ENCODE measurements at places on chromosomes 12 and 14.
A peak's percentile ranks its signal among the peaks of the same experiment; 100 is the strongest.

DNA sequence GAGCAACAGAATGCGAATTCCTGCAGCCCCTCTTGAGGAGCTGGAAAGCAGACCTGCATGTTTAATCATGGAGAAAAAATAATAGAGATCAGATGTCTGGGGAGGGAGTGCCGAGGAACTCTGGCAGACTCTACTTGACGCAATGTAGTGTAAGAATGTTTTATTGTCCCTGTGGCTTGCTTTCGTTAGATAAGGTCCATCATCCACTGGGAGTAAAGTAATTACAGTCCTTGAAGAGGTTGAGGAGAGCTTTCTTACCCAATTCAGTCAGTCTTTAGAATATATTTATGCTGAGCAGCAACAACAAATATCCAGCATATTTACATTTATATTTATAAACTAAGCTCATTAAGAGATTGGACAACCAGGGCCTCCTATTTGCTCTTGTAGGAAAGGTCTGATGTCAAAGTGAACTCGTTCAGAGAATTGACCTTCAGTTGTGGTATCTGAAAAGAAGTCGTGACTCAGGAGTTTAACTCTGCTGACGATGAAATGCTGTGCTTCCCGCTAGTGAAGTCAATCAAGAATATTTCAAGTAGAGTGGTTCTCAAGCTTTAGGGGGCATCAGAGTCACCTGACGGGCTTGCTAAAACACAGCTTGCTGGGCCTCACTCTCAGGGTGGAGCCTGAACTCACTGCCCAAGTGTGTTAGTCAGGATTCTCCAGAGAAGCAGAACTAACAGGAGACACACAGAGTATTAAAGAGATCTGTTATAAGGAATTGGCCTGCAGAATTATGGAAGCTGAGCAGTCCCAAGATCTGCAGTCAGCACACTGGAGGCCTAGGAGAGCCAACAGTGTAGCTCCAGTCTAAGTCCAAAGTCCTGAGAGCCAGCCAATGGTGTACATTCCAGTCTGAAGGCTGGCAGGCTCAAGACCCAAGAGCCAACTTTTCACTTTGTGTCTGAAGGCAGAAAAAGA is 139.3 kb upstream of the LMNTD1 start:
- no peak for DNase-seq

- DNase-seq = no peak
These were observed 9.9 kb upstream of the DYNC1H1 start for GRCh38 chr14:101954501-101954900.

- DNase-seq = no peak
These were observed 356.0 kb downstream of the ADGRD1 start for GRCh38 chr12:131309700-131310099.

- peak; percentile 48 for DNase-seq
These were observed at the start of gene BATF for GRCh38 chr14:75522224-75522982. Gene BATF (plus strand): TSS chr14:75522469. CDS start chr14:75522683, 214 bp downstream.

DNA sequence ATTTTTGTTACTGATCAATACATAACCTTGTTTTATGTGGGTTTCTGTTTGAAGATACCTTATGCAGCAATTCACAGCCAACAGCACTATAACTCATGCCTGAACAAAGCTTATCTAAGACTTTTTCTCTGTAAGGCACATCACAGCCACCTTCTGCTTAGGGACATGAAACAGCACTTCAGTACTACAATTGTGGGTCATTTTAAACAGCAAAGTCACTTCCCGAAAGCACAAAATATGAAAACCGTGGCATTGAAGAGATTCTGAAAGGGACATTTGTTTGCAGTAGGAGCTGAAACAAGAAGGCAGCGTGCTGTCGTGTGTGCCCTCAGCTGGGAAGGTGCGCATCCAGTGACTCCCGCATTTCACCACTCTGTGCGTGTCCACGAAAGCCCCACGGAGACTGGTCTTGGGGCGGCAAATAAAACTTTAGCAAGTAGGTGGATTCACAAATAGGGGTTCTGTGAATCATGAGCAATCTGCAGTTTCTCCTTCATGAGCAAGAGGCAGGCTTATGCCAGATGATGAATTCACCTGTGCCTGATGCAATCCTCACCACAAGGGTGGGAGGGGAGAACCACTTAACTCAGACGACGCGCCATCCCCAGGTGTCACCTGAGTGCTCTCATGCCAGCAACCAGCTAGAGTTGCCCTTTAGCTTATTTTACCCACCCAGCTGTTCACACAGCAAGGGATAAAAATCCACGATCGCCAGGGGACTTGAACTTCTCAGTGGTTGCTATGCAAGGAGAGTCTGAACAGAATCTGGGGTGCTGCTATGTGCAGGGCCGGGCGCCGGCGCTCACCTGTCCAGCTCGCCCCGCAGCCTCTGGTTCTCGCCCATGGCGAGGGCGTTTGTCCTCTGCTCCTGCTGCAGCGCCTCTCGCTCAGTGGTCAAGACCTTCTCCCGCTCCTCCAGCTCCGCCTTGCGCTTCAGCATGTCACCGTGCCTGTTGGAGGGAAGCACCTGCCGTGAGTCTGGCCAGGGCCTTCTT is 54.9 kb upstream of the GPR68 start:
- no peak for DNase-seq

GRCh38 chr12:49536526-49537071 is 2.2 kb upstream of the KCNH3 start:
- DNase-seq = no peak

GRCh38 chr14:29035134-29035533 is 268.5 kb downstream of the FOXG1 start:
- no peak for DNase-seq

DNA sequence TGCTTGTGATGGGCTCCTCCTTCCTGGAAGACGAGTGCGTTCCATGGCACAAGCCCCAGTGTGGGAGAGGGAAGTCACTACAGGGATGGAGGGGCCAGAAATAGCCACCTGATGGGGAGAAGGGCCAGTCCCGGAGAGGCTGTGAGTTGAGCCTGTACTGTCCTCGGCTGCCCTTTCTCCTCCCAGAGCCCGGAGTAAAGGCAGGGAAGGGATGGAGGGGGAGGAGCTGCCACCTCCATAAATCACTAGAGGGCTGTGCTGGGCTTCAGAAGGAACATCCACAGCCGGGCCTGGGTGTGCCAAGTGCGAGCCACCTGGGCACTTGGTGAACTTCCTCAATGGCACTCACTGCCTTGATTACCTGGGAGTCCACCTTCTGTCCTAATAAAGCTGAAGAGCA is 110.1 kb downstream of the RBM19 start:
- DNase-seq = no peak

DNA sequence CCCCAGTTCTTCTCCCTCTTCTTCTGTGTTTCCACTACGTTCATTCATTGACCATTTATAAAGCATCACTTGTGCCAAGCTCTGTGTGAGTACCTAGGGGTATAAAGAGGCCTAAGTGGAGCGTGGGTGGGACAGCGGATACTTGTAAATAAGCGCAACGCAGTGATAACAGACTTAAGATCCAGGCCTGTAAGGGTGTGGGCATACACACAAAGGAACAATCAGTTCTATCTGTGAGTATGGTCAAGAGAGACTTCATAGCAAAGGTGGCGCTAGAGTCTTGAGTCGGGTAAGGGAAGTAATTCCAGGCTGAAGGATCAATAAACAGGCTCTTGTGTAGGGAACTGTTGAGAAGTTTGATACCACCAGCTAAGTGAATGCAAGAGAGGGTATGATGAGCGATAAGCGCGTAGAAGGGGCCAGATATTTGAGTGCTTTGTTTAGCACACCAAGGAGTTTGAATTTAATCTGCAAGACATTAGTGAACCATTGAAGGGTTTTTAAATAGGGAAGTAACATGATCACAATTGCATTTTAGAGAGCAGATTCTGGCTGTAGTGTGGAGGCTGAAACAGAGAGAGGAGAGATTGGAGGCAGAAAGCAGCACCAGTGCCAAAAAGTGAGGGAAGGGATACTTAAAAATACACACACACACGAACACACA is 1.0 kb upstream of the GXYLT1 start:
- no peak for DNase-seq

GRCh38 chr14:23047034-23047634 is 5.1 kb downstream of the PSMB11 start:
- no peak for DNase-seq

DNA sequence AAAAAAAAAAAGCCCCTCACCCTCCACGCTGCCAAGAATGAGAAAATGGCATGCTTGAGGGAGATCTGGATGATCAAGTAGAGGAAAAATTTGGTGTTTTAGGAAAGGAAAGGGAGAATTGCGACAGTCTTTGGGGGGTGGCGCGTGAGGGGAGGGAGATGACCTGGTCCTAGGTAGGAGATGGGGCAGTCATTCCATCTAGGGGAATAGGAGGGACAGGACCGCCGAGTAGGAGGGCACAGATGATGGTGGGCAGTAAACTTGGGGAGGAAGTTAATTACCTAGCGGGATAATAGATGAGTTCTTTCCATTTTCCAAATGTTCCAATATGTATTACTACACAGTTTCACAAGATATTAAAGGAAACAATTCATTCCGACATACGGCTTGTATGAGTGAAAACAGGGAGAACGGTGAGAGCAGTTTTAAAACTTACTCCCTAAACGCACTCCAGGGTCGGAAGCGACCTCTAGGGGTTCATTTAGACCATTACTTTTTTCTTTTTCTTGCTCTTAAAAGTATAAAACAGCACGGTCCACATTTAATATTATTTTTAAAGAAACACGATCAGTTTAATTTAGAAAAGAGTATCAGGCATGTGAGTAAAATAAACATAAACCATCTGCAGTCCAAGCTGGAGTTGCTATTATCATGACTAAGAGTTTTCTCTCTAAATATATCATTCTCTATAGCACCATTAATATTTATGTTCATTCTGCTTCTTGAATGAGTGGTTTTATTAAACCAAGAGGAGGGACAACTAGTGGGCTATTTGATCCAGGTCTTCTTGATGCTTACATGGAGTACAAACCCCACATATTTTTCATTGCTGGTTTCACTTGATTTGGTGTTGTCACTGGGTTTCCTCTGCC is 3.0 kb upstream of the FNTB start:
- no peak for DNase-seq

DNA sequence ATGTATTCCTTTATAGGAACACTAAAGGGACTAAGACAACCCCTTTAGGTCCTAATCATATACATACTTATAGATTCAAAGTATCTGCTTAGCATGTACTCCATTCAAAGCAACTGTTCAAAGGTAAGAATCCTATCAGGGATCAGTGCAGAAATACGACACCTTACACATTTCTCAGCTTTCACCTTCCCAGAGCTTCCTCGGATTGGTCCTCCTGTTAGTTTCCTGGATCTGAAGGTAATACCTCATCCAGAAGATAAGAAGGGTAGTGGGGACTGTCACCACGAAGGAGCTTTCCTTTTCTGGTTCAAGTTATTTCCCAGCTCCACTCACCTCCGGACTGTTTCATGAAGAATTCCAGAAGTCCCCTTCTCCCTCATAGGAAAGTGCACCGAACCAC is 38.0 kb downstream of the RCOR1 start:
- no peak for DNase-seq
